ENCODE measurements at places on chromosomes 6 and 20.

DNA sequence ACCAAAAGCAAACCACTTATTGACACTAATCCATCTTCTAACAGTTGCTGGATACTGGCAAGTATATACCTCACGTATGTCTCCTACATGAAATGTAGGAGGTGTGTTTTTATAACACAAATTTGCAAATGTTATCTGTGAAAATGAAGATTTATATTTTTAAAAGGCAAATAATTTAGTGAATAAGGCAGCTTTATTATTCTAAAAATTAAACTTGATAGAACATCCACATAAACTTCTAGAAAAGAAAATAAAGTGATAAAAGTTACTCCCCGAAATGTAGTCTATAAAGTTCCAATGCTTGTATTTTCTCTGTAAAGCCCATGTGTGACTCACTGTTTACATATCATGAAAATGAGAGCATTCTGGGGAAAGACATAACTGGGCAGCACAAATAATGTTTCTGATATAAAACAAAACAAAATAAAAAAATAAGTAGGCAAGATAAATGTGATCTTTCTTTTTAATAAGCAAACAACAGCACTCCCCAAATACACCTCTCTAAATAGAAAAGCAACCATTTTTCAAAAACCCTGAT, 84.4 kb downstream of the MAP7 start:
- no peak for DNase-seq

- DNase-seq = no peak
Measured at GRCh38 chr6:139173822-139174221, 38.9 kb downstream of the HECA start.

GRCh38 chr6:83051377-83052172, 14.1 kb downstream of the UBE3D start:
- no peak for DNase-seq

DNA sequence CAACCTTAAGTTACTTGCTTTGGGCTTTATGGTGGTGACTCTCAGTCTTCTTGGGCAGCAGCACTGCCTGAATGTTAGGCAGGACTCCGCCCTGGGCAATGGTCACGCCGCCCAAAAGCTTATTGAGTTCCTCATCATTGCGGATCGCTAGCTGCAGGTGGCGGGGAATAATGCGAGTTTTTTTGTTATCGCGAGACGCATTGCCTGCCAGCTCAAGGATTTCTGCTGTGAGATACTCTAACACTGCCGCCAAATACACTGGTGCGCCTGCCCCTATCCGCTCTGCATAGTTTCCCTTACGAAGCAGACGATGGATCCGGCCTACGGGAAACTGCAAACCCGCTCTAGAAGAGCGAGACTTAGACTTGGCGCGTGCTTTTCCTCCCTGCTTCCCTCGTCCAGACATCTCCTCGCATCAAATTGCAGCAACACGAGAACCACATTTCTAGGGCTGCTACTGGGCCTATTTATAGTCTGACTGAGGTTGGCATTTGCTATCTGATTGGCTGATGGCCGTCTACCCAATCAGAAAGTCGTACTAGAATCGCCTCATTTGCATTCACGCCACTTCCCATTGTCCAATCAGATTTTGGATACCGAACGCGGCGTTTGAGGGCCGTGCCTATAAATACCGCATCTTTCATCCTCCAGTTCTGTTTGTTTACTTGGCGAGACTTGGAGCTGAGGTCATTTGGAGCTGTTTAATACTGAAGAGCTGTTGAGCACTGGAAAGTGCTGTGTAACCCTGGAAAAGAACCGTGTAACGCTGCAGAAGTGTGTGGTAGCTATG, 28.2 kb upstream of the SLC17A4 start:
- DNase-seq = no peak

DNA sequence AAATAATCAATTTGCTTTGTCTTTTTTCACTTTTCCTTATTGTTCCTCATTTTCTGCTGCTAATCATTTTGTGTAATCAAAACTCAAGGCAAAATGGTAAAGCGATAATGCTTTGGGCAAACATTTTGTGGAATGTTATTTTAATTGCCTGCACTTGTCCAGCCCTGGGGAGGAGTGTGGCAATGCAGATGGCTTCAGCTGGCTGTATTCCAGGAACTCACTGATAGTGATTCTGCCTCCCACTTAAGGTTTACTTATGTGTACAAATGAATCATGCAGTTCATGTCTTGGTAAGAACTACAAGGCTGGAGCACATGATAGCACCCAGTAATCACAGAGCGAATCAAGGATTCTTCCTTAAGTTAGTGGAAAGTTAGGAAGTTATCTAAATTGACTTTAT, 107.8 kb downstream of the COL19A1 start:
- no peak for DNase-seq
